ENCODE measurements at places on chromosomes 11 and 22.

DNA sequence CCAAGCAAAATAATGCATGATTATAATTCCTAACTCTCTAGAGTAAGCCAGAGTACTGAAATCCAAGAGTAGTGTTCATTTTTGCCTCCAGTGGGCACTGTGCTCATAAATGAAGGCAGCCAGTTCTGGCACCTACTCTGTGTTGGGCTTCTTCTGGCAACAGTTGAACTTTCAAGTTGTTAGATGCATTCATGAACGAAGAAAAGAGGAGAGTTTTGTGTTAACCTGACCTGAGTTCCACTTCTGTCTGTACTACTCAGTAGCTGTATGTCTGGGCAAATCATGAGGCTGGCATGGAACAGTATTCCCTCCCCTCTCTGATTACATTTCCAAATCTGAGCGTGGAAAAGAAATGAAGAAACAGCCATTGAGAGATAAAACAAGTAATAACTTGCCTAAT lies 20.3 kb upstream of the TENM4 start:
- no peak for DNase-seq

GRCh38 chr11:133243832-133244231 lies 288.5 kb downstream of the OPCML start:
- no peak for DNase-seq

DNA sequence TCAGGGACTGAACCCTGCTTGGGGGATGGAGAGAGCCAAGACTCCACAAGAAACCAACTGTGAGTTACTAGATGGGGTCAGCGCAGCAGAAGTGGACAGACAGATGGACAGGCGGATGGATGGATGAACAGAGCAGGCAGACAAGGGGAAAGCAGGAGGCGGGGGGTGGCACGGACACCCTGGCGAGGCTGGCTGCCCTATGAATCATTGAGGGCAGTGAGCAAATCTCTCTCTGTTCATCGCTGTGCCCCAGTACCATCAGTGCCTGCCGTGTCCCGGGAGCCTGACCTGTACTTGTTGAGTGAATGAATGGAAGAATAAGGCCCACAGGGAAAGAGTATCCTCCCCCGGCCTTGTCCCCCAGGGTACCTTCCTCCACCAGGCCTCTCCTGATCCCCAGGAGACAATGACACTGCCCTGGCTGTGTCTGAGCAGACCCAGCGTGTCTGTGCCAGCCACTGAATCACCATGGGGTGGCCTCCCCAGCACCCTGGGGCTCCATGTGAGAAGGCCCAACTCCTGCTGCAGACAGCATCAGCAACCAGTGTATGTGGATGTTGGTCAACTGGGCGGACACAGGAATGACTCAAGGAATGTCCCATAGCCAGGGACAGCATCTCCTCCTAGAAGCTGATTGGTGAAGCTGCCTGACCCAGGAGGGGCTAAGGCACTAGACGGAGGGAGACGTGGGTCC lies 5.1 kb upstream of the KLHL35 start:
- no peak for DNase-seq

- DNase-seq = no peak
Observed at GRCh38 chr11:120717042-120717441, 205.5 kb downstream of the GRIK4 start.

DNA sequence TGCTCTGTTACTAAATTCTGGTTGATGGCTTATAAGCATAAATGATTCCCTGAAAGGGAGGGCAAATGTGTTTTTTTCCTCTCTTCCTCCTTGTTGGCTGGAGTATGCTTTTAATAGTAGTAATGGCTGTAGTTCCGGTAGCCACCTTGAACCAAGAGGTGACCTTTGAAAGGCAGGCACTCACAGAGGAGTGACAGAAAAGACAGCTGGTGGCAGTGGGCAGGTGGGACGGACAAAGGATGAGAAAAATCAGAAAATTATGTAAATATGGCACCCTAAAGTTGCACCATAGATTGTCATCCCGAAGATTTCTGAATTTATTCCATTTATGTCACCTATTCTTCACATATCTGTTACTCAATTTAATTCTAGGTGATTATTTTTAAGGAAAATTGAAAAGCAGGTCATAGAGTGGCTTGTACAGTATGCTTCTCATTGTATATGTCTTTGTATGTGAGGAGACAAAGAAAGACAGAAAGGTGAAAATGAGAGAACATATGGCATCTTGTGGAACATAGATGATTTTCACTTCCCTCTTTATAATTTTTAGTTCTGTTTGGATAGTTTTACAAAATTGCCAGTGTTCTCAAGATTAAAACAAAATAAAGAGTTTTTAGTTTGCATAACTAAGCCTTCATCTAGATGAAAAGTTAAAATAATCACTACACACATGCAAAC lies 17.0 kb downstream of the CASP12 start:
- DNase-seq = no peak

DNA sequence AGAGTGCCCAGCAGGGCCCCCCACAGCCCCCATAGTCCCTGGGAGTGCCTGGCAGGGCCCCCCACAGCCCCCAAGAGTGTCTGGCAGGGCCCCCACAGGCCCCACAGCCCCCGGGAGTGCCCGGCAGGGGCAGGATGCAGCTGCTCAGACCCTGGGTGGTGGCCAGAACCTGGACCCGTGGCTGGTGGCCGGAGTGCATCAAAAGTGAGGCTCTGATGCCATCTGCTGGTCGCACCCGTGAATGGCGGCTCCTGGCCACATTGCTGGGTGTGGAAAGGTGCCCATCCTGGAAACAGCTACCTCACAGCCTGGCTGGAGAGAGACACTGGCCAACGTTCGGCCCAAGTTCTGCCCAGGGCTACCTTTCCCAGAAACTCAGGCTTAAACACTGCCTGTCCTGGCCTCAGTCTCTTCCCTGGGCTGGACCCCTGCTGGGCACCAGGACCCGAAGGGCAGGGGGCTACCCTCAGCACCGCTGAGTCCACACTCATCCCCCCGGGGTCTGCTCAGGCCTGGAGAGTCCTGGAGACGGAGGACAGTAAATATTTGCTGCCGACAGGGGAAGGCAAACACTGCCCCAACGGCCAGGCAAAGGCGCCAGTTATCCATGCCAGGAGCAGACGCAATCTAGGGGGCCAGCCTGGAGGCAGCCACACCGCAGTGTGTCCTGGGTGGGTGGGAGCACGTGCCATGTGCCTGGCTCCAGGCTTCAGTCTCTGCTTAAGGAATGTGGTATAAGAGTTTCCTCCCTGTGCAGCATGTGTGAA lies 4.4 kb downstream of the INS start:
- DNase-seq = no peak

- no peak for DNase-seq
Observed at GRCh38 chr22:25908755-25909154, 166.8 kb downstream of the MYO18B start.

DNA sequence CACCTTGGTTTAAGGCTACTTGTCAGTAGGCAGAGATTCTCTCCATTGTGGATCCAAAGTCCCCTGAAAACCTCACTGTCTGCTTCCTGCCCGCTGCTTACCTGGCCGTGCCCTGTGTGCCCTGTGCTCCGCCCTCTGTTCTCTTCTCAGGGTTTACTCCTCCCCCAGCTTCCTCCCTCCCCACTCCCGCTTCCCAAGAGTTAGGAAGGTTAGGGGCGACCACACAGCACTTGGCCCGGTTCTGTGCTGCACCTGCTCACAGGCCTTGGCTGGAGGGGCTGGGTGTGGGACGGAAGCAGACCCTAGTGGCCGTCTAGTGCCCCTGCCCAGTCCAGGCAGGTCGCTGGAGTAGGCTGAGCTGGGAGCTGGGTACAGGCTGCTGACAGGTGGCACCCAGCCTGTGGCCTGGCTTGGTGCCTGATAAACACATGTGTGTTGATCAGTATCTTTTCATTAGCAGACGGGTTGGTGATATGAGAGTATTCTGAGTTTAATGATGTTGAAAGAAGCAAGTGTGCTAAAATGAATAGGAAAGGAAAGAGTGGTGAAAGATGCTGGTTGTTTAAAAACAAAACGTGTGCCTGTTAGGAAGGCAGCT lies 40.5 kb downstream of the GRAMD4 start:
- DNase-seq = peak; percentile 67

- no peak for DNase-seq
Observed at GRCh38 chr11:78647266-78647915, 72.7 kb upstream of the NARS2 start.

- no peak for DNase-seq
Observed at GRCh38 chr11:120959189-120959588, 64.7 kb upstream of the TBCEL start.

- no peak for DNase-seq
Observed at GRCh38 chr11:113411536-113411935, 24.0 kb downstream of the ANKK1 start.

DNA sequence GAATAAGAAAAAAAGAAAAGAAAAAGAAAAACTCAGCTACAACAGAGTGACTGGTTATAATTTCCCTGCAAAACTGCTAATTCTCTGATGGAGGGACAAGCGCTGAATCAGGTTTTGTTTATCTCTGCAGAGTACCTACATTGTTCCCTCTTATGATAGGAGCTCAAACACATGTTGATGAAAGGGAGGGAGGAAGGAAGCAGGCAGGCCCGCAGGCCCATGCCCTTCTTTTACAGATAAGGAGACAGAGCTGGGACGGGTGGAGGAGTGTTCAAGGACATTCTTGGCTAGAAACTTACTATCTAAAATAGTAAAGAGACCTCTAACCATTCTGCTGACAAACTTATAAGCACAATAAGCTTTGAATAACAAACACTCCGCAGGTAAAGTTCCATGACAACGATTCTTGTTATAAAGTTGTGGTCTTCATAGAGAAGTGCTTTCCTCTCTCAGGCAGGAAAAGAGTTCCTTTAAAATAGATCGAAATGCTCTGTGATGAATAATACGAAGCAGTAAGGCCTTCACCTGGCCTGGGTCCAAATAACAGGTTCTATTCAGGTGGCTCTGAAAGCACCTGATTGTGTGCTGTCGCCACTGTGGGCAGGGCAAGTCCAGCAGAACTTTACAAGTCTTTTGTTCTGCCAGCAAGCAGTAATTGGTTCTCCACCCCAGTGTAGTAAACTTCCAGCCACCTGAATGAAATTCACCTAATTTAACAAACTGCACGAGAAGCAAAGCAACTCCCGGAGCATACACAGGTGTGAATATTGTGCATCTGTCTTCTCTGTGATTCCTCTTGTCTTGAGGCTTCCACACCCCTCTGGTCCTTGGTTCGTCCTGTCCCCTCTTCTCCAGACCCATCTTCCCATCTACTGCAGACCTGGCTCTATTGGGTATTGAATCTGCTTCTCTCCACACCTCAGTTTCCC lies 15.3 kb upstream of the MICAL2 start:
- no peak for DNase-seq

DNA sequence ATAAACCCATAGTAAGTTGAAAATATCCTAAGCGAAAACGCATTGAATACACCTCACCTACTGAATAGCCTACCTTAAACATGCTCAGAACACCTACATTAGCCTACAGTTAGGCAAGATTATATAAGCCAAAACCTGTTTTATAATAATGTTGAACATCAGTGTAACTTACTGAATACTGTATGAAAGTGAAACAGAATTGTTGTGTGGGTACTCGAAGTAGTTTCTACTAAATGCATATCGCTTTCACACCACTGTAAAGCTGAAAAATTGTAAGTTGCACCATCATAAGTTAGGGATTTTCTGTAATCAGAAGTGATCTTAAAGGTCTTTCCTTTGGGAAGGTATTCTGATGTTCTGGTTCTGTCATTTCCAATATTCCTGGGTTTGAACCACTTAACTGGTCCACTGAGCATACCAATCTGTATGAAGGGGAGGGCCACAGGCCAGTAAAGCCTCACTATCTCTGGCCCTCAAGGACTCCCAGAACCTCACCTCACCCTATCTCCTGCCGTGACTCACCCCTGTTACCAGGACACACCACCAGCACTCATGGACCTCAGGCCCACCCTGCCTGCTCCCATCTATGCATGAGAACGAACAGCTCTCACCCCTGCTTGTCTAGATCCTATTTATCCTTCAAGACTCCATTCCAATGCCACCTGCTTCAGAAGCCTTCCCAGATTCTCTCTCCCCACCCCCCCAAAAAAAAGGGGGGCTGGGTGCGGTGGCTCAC lies 70.0 kb downstream of the NAT10 start:
- no peak for DNase-seq

DNA sequence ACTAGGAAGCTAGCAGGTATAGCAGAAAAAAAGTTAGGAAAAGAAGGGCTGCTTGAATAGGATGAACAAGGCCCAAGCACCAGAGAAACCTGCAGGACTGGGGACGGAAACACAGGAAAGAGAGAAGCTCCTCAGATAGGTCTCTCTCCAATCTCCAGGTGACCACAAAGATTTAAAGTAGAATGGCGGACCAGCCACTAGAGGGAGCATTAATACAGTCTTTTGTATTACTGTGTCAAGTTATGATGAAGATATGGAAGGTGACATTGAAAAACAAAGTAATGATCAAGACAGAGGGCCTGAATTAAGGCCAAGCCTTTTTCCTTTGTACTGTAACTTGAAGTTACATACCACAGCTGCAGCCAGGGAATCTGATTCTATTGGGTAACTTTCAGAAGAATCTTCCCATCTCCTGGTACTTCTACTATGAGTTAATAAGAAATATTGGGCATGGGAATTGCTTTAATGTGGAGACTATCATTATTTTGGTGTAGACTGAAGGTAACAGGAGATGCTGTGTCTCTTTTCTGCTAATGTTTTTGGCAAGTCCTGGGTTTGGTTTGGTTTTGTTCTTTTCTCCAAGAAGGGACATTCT lies 33.8 kb downstream of the OR2AG2 start:
- peak; percentile 4 for DNase-seq

- DNase-seq = peak; percentile 54
Observed at GRCh38 chr11:48093795-48094642, 113.7 kb downstream of the PTPRJ start.

DNA sequence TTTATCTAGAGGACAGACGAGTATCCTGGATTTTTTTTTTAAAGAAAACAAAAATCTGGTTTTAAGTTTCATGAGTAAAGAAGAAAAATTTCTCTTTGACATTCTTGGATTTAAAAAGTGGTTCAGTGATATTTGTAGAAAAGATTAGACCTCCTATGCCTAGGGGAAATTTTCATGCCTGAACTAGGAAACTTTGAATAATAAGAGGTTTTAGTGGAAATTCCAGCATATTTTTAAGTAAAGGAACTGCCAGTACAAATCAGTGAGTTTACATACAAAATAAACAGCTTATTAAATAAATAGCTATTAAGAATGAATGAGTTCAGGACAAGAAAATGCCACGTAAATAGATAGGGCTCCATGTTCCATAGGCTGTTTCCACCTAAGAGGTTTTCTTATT lies 17.5 kb downstream of the JAM3 start:
- DNase-seq = no peak

GRCh38 chr11:69089258-69089657 lies 40.5 kb downstream of the TPCN2 start:
- DNase-seq = no peak

DNA sequence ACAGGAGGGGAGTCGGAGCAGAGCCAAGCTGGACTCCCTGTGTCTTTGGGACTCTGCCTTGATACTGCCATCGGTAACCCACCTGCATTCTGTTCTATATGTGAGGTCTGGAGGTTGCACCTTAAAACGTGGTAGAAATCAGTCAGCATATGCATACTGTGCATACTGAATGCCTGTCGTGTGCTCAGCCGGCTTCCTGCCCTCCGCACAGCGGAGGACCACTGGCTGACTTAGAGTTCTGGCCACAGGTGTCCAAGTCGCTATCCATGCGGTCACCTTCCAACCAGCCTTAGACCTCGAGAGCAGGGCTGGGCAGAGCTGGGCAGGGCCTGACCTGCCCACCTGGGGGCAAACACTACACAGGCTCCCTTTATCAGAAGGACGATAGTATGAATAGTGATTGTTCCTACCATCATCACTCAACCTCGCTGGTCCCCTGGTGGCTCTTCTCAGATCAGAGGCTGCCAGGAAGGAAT lies 3.8 kb downstream of the TBC1D10C start:
- no peak for DNase-seq

- DNase-seq = no peak
Observed at GRCh38 chr22:50255607-50256006, 4.5 kb upstream of the HDAC10 start.

GRCh38 chr22:25083807-25084200 lies 115.9 kb upstream of the CRYBB3 start:
- DNase-seq = no peak

All from SHP77 treated with DMSO at 0.1 percent for 48 hours (cell line).